ENCODE measurements at places on chromosomes 13 and 19.

- DNase-seq = no peak
These were observed 18.9 kb downstream of the VASP start for GRCh38 chr19:45526143-45526542.

- no peak for DNase-seq
These were observed 18.1 kb downstream of the DPP9 start for GRCh38 chr19:4705413-4706131.

GRCh38 chr19:47531640-47532387 is 17.0 kb upstream of the NAPA start:
- DNase-seq = no peak

DNA sequence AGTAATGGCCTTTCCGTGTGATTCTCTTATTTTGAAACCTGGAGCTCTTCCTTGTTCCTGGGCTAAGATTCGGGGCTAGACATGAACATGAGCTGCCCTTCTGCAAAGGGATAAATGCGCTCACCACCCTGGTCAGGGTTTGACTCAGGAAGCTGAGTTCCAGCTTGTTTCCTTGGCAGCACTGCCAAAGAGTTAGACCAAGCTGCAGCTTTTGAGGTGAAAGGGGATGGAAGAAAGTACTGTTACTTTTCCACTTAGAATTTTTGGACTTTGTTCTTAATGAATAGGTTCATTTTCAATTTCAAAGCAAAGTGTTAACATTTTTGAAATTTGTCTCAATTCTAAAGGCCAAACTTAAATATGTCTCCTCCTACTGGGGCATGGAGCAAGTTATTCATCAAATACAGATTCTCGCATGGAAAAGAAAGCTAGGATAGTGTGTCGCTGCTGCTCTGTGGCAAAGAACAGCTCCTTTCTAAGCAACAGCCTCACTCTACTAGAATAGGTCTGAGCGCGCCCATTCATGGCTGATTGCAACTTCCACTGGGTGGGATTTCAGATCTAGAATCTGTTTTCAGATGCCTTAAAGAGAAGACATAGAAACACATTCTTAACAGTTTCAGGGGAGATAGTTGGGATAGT is 2.2 kb downstream of the RGCC start:
- DNase-seq = no peak

- no peak for DNase-seq
These were observed 21.7 kb downstream of the IRS2 start for GRCh38 chr13:109764470-109765291.

GRCh38 chr13:111620166-111620565 is 299.7 kb downstream of the TEX29 start:
- no peak for DNase-seq

DNA sequence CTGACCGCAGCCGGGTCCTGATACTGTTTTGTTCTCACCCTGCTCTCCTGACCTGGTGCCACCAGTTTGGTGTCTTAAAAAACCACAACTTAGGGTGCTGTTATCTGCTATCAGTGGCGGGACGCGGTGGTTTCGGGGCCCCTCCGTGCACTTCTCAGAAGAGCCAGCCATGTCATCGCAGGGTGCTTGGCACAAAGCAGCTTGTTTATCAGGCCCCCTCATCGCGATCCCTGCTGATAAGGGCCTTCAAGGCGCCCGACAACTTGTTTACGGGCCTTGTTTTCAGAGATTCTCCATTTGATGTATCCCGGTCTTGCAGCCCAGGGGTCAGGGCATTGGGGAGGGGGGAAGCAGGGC is 58.1 kb upstream of the KLF2 start:
- DNase-seq = peak; percentile 27

DNA sequence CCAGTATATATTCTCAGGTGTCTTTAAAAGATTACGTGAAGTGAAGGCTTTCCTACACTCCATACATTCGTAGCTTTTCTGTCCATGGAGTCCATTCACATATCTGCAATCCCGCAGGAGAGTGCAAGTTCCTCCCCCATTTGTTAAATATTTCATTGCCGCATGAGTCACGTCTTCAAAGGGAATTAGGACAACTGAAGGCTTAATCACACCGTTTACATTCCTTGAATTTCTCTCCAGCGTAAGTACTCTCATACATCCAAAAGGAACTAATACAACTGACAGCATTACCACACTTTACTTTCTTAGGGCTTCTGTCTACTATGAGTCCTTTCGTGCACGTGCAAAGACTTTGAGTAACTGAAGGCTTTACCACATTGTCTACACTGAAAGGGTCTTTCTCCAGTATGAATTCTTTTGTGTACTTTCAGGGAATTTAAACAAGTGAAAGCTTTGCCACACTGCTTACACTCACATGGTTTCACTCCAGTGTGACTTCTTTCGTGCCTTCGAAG is 29.0 kb upstream of the ZNF564 start:
- DNase-seq = no peak

GRCh38 chr13:37014609-37015008 is 14.0 kb downstream of the EXOSC8 start:
- no peak for DNase-seq

- no peak for DNase-seq
These were observed 9.7 kb downstream of the SMIM24 start for GRCh38 chr19:3470500-3471128.

GRCh38 chr13:76879203-76879882 is 6.9 kb downstream of the KCTD12 start:
- peak; percentile 75 for DNase-seq

- no peak for DNase-seq
These were observed 2213.9 kb upstream of the PCDH20 start for GRCh38 chr13:63629591-63629990.

- no peak for DNase-seq
These were observed 270.6 kb downstream of the FGF14 start for GRCh38 chr13:102131246-102131645.

- DNase-seq = no peak
These were observed 10.1 kb downstream of the GRIN2D start for GRCh38 chr19:48403606-48404005.

- peak; percentile 14 for DNase-seq
These were observed 1.8 kb downstream of the FGF14 start for GRCh38 chr13:102399791-102400674.

DNA sequence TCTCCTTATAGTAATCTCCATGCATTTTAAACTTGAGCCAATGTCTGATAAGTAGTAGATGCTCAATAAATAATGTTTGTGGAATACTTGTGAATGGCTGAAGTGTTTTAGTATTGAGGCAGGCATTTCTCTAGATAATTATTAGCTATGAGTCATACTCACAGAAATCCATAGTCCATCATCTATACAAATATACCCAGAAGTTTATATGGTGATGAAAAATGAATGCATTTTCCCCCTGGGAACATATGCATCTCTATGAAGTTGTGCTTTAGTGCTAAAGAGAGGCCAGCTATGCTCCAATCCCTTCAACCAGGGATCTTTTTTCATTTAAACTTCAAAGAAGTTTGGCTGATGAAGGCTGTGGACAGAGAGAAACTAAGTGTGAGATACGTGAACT is 17.2 kb downstream of the MBNL2 start:
- DNase-seq = no peak

GRCh38 chr19:55303477-55303876 is 19.7 kb downstream of the BRSK1 start:
- DNase-seq = no peak

- DNase-seq = peak; percentile 19
These were observed 20.7 kb downstream of the SH3GL1 start for GRCh38 chr19:4379383-4380253.

DNA sequence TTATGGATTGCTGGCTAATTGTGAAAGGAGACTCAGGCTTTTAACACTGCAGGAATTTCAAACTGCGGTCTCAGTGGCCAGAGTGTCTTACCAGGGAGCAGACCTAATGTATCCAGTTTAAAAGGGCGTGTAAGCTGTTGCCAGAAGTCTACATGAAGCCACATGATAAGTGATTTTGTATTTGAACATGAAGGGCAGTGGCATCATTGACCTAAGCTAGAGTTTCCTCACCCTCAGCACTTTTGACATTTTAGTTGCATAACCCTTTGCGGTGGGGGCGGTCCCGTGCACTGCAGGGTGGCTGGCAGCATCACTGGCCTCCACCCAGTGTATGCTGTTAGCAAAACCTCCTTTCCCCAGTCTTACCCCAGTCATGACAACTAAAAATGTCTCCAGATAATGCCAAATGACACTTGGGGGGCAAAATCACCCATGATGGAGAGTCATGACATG is 23.7 kb upstream of the GPR18 start:
- DNase-seq = peak; percentile 26

DNA sequence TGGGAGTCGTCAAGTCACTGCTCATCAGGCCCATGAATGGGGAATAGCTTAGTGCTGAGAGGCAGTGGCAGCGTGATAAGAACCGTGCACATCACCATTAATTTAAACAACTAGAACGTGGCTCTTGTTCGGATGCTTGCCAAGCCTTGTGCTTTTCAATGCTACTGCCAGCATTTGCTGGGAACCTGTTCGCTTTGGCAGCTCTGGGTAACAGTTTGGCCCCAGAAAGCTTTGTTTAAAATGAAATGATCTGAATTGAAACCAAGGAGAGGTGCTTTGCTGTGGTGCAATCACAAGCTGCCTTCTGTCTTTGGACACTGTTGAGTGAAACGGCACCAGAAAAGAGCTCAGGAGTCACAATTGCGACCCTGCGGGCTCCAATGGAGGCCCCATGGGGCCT is 53.5 kb upstream of the OLFM4 start:
- no peak for DNase-seq

DNA sequence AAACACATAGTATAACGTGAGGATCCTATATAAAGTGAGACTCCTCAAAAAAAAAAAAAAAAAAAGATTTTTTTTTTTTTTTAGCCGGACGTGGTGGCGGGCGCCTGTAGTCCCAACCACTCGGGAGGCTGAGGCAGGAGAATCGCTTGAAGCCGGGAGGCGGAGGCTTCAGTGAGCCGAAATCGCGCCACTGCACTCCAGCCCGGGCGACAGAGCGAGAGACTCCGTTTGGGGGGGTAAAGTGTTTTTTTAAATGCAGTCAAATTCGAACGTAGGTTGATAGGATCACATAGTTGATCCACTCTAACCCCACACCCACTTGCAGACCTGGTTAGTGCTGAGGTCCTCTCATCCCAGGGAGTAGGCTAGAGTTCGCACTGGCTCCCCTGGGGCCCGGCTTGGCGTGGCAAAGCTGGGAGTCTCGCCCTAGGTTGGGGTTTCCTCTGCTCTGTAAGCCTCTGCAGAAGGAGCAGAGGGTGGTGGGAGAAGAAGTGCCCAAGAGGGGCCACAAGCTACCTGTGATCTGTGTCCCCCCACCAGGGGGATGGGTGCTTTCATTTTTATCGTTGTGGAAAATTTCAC is 6.5 kb downstream of the RNF225 start:
- no peak for DNase-seq

DNA sequence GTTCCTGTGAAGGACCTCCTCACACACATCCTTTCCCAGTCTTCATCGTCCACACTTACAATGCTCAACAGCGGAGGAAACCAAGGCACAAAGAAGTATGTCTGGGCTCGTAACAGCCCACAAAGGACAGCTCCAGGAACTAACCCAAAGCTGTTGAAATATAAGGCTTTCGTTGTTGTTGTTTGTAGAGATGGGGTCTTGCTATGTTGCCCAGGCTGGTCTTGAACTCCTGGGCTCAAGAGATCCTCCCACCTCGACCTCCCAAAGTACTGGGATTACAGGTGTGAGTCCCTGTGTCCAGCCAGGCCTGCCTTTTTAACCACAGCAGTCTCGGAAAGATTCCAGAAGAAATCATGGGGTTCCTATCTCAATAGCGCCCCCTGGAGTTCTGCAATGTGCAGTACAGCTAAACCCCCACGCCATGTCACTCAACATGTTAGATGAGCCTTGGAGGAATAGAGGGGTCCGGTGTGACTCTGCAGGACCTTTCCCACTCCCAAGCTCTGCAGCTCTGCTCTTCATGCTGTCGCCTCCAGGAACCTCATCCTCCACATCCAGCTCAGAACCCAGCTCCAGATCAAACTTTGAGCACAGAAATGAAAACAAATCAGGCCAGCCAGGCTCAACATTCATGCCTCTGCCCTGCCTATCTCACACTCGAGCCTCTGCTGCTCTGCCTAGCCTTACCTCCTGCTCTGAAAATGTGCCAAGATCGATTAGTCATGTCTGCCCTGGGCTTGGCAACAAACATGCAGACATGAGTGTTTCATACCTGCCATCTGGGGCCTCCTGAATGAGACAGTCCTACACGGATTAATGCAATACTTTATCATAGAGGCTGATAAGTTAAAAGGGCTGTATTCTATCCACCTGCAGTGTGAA is 7.5 kb downstream of the PLA2G4C start:
- peak; percentile 5 for DNase-seq

- DNase-seq = no peak
These were observed 7.0 kb upstream of the RCN3 start for GRCh38 chr19:49520705-49521319.

DNA sequence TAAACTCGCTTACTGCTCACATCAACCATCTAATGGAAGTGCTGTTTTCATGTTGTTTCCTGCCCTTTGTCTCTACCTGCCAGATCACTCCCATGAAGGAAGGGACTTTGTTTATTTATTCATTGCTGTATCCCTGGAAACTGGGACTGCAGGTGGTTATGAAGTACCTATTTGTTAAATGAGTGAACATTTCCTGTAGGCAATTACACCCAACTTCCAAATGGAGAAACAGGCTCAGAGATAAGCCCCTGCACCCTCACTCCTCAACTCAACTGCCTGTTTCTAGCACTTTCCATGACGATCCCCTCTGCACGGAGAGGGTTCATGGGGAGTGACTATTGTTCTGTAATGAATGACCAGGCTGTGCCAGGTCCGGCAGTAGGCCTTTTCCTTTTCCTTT is 1.9 kb upstream of the SELENOW start:
- no peak for DNase-seq

- no peak for DNase-seq
These were observed 564 bp downstream of the HS6ST3 start for GRCh38 chr13:96090240-96091101.

- DNase-seq = no peak
These were observed 19.0 kb downstream of the LYL1 start for GRCh38 chr19:13083627-13084026.

GRCh38 chr13:51541809-51542258 is 42.4 kb upstream of the WDFY2 start:
- DNase-seq = no peak
